T-helper 22 cell (primary cell): ENCODE measurements at places on chromosomes 5 and 9.

- no peak for DNase-seq
These were observed 61.2 kb downstream of the TMEM232 start for GRCh38 chr5:110665184-110665726.

GRCh38 chr9:118170032-118170955 is 466.1 kb downstream of the TLR4 start:
- DNase-seq, result no peak

- DNase-seq, result no peak
These were observed 137.2 kb downstream of the MTX3 start for GRCh38 chr5:79853676-79854418.

- DNase-seq, result no peak
These were observed 1.0 kb upstream of the FAM13B start for GRCh38 chr5:138033907-138034306.

- DNase-seq, result no peak
These were observed 7.9 kb downstream of the TJP2 start for GRCh38 chr9:69181908-69182353.

- DNase-seq, result no peak
These were observed 63.8 kb downstream of the MACROH2A1 start for GRCh38 chr5:135335031-135335828.

DNA sequence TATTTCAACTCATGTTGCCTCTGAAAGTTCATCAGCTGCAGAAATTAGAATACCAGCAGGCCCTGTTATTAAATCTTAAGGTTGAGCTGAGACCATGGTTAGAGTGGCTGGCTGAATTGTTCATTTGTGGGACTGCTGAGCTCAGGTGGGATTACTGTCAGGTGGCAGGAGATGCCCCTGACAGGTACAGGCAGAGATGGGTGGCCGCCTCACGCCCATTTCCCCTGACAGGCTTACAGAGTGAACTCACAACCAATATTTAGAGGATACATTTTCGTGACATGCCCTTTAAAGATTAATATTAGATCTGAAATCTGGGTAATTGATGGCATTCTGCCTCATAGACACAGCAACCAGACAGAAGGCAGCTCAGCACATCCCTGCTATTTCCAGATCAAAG is 136.0 kb downstream of the MVB12B start:
- DNase-seq, result no peak

- DNase-seq, result no peak
These were observed 42.1 kb downstream of the SEC61B start for GRCh38 chr9:99264070-99264680.

- no peak for DNase-seq
These were observed 99.9 kb downstream of the GABRB2 start for GRCh38 chr5:161446655-161447054.

DNA sequence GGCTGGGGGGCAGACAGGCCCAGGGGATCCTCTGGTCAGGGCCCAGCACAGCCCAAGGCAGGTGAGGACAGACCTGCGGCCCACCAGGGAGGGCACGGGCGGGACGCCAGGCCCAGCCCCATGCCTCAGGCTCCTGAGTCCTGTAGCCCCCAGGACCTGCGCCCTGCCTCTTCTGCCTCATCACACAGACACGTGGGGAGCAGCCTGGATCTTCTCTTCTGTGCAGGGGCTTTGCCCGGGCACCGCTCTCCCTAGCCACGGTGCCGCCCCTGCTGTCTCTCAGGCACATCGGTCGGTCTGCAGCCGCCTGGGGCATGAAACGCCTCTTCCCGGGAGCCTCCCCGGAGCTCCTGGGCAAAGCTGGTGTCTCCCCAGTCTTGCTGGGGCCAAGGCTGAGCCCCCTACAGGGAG is 40.2 kb upstream of the EGFL7 start:
- DNase-seq, result no peak

DNA sequence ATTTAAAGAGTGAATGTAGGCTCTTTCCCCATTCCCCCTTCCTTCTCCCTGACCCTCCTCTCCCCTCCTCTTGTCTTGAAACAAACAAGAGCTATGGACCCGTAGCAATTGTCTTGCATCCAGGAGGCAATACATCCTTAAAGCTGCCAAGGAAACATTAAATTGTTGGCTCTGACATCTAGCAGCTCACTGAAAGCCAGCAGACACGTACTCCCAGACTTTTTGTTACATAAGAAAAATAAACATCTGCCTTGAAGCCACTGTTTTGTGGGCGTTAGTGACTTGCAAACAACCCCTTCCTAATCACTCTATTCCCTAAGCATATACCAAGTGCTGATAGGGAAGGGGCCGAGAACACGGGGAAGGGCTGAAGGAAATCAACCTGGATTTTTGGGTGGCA is 8.6 kb downstream of the SLC45A2 start:
- DNase-seq, result no peak

- DNase-seq, result no peak
These were observed 110.1 kb downstream of the FBN2 start for GRCh38 chr5:128427921-128428320.

GRCh38 chr5:113548396-113548795 is 34.9 kb downstream of the YTHDC2 start:
- no peak for DNase-seq

GRCh38 chr9:127005770-127006314 is 91.3 kb downstream of the RALGPS1 start:
- no peak for DNase-seq

DNA sequence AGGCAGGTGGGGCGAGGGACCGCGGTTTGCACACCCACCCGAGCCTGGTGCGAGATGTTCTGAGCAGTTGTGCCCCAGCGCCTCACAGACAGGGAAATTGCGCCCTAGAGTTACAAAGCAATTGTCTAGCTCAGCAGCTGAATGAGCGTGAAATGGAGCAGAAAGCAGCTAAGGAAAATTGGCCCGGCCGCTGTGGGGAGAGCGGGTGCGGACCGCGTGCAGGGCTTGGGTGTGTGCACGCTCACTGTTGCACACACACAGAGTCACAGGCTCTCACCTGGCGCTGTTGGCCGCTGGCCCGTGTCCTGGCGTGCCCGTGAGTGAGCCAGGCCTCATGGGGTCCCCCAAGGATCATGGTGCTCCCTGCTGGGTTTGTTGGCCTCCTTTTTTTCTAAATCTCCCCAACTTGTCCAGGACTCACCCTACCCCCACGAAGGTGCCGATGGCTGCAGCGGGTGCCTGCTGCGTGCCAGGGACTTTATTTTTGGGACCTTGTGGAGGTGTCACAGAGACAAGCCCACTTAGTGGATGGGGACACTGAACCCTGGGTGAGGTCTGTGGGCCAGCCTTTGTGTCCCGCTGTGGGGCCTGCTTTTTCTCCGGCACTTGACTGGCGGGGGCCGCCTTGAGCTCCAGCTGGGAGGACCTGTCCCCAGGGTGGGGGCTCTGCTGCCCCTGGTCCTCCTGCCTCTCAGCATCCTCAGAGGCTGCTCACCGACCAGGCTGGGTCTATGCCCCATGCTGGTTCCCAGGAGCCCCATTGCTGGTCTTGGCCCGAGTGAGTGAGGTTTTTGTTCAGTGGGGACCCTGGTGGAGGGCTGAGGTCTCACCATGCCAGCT is 5.2 kb downstream of the RXRA start:
- DNase-seq, result no peak

GRCh38 chr5:72129725-72130124 is 22.4 kb downstream of the MAP1B start:
- DNase-seq, result no peak

- DNase-seq, result no peak
These were observed 1157.4 kb upstream of the CDH18 start for GRCh38 chr5:21145376-21145775.

GRCh38 chr9:18056269-18056992 is 417.5 kb upstream of the ADAMTSL1 start:
- DNase-seq, result no peak

- no peak for DNase-seq
These were observed 52.5 kb downstream of the AOPEP start for GRCh38 chr9:94779031-94779430.

DNA sequence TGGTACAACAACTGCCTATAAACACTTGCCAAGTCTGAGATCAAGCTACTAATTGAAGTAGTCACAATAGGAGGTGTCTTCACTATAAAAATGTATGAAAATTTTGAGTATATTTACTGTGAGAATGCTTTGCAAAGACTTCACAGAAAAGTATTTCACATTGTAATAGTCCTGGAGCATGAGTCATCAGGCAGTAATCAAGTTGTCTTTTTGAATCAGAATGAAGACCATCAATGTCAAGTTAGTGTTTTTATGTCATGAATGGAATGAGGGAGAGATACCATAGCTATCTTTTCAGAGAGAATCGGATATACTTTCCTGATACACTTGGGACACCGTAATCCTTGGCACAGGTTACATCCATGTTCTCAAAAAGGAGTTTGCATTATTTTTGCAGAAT is 466.9 kb upstream of the ARRDC3 start:
- no peak for DNase-seq

DNA sequence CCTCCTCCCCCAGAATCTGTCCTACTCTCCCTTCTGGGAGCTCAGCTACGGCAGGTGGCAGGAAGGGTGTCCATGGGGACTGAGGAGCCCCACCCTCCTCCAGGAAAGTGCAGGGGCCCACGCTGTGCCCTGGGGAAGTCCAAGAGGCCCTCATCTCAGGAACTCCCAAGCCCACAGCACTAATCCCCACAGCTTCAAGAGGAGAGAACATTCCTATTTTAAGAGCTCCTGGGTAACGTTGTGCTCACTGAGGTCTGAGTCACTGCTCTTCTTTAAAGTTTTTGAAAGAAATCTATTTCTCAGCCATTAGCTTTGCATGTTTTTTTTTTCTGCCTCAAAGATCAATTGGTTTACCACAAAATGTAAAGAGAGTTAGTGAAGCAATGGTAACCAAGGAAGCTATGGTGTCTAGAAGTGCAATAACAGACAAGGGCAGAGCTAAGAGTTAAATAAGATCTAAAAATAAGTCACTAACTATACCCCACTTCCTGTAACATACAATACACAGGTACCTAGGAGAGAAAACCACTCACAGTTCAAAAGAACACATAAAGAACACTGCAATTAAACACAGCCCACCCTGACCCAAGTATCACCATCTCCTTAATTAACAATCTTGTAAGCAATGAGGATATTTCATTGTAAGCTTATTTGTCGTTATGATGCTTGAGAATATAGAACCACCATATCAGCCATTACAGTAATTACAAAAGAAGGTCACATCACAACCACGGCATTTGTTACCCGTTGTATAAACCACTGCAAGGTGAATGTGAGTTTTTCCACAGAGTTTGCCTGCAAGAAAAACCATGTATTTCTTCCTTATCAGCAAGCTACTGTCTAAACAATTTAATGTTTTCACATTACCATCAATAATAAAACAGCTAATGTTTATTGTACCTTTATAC is 382.3 kb upstream of the SLC30A5 start:
- DNase-seq, result no peak

GRCh38 chr5:33995865-33996264 is 11.4 kb upstream of the SLC45A2 start:
- no peak for DNase-seq
